ENCODE measurements at places on chromosomes 2 and 18.

GRCh38 chr2:65128297-65129190, 1.4 kb downstream of the RAB1A start:
- no peak for DNase-seq

- DNase-seq = no peak
Observed at GRCh38 chr2:205060269-205060668, 515.0 kb downstream of the PARD3B start.

DNA sequence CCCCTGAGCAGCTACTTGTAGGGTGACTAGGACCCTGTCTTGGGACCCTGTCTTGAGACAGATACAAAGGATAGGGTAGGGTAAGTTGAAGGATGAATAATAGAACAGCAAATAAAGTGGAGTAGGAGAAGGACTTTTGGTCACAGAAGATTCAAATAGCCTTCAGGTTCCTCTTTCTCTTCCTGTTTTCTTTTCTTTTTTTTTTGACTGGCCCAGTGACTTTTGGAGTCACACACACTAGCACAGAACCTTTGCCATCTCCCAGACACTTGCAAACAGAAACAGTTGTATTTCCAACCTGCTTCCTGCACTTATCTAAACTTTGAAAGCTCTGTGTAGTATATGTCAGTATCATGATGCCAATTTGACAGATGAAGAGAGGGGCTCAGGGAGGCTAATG, 108.2 kb downstream of the TDRD15 start:
- DNase-seq = no peak

GRCh38 chr2:46847726-46848412, 67.7 kb downstream of the MCFD2 start:
- no peak for DNase-seq

DNA sequence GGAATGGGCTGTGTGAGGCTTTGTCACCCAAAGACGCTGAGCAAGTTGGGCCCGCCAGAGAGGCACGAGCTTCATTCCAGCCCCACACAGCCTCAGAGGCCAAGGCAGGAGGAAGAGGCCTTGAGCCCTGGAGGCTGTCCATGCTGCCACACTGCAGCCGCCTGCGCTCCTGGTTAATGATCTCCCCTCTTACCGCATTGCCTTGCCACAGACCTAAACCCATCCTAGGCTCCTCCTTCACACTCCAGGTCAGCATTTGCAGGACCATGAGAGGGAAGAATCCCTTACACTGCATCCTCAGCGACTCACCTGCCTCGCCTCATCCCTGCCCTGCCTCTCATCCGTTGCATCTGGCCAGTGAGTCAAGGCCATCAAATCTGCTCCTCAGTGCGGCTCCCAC, 24.6 kb downstream of the KIF3C start:
- no peak for DNase-seq

- no peak for DNase-seq
Observed at GRCh38 chr18:54100466-54100865, 124.0 kb downstream of the MBD2 start.

GRCh38 chr2:120767486-120768005, 31.9 kb downstream of the GLI2 start:
- DNase-seq = no peak

DNA sequence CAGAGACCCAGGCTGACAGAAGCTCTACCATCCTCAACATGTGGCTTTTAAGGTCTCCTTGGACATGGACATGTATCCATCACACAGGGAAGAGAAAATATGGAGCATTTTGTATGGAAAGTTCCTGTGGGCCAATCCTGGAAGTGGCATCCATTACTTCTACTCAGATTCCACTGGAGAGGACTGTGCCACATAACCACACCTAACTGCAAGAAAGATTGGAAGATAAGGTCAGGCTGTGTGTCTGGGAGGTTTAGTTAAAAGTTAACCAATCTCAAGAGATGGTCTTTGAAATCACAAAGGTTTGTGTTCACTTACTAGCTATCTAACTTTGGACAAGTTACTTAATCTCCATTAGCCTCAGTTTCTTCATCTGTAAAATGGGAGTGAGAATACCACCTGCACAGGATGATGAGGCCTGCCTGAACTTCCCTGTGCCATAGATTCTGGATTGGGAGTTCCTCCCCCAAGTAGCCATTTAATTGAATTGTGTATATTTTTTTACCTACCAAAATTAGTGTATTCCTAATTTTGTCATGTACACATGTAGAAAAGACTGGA, 3.9 kb upstream of the ABCB11 start:
- no peak for DNase-seq

DNA sequence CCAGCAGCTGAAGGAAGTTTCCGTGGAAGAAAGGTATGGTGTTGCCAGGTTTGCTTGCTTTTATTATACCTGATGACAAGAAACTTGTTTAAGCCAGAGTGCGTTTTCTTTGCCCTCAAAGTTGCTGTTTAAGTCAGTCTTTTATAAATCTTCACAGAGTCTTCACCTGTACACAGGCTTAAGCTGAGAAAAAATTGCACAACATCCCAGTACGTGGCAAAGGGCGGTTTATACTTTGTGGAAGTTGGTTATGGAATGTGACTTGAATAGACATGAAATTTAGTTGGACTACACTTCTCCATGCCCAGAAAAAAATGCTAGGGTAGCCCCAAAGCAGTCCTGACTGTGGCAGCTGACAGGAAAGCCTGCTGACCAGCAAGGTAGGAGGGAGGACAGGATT, 121.5 kb downstream of the RTN4 start:
- no peak for DNase-seq

GRCh38 chr2:147165697-147166382, 679.0 kb upstream of the ACVR2A start:
- DNase-seq = no peak

DNA sequence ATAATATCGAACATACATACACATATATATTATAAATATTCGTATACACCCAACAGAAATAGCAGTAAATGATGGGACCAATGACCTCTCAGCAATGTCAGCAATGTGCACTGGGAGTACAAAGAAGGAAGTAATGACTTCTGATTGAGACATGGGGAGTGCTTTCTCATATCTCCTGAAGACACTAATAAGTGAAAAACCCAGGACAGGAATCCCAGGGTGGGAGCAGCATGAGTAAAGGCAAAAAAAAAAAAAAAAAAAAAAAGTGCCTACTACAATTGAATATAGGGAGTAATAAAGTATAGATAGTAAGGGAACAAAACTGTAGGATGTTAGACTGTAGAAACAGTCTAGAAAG, 491.3 kb downstream of the IRS1 start:
- DNase-seq = no peak

- no peak for DNase-seq
Observed at GRCh38 chr2:27262379-27263286, at the start of gene SLC30A3. Gene SLC30A3, minus strand, starts transcription at chr2:27263047. Its CDS starts 141 bp downstream, at chr2:27262906.

- DNase-seq = no peak
Observed at GRCh38 chr2:176685908-176686307, 416.7 kb downstream of the MTX2 start.

GRCh38 chr2:158539176-158540005, 82.6 kb downstream of the PKP4 start:
- DNase-seq = no peak

GRCh38 chr18:2961821-2962220, 51.1 kb downstream of the LPIN2 start:
- DNase-seq = no peak

- DNase-seq = no peak
Observed at GRCh38 chr2:40160751-40161218, 291.1 kb downstream of the SLC8A1 start.

DNA sequence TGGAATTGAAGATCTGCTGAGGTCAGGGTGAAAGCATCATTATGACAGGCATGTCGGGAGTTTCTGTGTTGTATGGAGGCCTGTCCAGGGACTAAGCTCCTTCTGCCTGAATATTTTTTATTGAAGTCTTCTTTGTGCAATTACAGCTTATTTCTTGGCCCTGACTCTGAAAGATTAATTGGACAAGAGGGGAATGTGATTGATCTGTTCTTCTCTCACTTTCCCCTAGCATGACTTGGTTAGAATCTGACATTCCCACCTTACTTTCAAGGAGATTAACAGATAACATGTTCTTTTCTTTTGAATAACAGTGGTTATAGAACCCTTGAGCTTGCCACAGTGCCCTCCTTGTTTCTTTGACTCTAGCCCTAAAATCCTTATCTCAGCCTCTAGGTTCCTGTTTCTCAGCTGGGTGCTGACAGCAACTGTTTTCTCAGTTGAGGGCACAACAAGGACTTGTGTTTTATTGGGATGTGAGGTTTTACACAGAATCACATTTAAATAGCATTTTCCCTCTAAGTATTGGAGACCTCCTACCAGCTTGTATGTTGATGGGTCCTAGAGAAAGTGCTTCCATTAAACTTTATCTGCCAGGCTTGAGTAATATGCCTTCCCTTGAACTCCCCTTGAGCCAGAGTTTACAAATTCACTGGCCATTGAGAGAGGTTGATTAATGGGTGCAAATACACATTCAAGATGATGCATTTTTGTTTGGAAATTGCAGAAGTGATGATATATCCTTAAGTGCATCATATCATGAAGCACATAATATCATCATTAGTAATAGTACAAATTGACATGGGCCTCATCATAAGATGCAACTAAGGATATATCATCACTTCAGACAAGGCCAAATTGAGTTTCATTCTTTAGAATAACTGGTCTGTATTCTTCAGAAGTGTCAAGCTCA, 12.5 kb downstream of the TTLL4 start:
- DNase-seq = peak; percentile 44

- no peak for DNase-seq
Observed at GRCh38 chr2:101689114-101689825, 8.2 kb upstream of the MAP4K4 start.

DNA sequence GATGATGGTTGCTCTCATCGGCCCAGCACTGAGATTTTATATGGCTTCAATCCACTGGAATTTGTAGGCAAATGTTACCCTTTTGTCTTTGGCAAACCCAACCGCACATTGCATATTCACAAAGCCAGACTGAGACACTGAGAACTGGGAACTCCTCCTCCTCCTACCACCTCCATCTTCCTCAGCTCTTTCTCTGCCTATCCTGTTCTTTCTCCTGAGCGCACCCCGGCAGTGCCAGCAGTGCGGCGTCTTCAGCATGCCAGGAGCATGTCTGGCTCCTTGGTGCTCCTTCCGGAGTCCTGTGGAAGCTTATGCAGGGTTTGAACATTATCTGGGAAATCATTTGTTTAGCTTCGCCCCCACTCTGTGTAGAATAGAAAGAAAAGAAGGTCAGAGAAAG, 50.8 kb downstream of the TRIB2 start:
- no peak for DNase-seq

DNA sequence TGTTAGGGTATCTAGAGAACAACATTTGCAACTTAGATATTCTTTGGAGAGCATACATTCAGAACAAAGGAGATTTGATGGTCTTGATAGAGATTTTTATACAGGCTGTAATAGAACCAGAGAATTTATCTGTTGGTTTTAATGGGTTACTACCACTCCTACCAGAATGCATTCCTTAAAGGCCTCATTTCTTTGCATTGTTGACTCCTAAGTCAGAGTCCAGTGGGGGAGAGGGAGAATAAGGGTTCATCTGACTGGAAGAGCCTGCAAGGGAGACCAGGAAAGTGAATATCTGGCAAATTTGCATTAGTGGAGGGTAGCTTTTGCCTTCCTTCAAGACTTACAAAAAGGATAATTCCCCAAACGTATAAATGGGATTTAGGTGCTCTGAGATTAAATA, 29.7 kb downstream of the AGPS start:
- no peak for DNase-seq

DNA sequence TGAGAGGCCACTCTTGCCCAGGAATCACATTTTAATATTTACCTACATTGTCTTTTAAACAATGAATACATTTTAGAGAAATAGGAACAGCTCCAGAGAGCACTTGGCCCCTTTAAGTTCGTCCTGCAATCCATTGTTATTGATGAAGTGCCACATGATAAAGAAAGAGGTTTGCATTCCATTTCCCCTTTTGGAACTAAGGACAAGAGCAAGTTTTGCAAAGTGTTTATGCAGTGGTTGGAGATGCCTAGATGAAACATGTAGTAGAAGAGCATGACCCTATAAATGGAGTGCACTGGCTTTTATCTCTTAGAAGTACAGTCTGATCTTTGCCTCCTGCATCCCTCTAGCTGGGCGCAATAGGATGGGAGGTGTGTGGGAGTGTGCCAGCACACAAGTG, 118.7 kb upstream of the CNTNAP5 start:
- no peak for DNase-seq

DNA sequence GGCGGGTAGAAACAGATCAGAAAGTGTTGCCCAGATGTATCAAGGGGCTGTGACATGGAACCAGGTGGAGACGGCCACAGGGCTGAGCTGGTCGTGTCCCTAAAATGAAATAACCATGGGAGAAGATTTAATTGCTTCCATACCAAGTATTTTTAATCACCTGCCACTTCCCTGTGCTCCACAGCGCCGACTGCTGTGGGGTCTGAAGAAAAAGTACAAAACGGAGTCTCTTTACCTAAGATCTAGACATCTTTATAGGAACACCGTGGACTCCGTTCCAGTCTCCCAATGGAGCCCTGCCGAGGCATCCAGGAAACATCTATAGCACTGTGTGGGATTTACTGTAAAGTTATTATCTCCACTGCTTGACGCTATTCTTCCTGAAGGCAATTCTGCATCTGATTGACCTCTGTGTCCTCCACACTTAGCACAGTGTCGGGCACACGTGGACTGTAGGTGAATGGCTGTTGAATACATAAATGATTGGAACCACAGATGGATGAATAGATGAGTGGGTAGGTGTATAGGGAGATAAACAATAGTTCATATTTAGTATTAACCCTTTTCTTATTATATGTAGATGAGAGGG, 21.6 kb upstream of the GYPC start:
- DNase-seq = no peak

DNA sequence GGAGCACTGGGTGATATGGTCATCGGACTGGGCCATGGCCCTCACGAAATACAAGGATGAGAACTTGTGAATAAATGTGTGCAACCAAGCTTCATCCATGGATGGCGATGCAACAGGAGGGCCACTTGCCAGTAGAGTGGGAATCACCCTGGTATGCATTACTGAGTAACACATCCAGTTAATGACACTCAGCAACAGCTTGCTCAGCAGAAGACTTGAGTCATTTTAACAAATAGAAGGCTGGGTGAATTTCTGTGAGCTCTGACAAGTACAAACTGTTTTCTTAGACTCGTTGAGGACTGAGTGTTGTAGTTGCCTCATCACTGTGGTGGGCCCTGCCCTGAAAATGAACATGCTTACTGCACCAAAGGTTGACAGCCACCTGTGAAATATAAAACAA, 221.6 kb downstream of the NCKAP5 start:
- no peak for DNase-seq

DNA sequence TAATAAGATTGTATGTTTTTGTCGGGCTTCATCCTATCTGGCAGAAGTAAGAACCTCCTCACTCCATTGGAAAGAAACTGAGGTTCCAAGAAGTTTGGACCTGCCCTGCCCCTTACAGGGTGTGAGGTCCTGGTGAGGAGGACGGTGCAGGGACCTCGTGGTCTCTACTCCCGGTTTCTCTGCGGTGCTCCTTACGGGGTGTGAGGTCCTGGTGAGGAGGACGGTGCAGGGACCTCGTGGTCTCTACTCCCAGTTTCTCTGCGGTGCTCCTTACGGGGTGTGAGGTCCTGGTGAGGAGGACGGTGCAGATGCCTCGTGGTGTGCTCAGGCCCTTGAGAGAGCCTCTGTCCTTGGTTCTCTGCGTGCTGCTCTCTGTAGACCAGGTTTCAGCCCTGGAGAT, 5.2 kb downstream of the CTDP1 start:
- DNase-seq = no peak

All from hypothalamus (tissue), 51 donors.